Fibroblast of lung (primary cell): ENCODE measurements at places on chromosomes 2 and 18. TPM values are rescaled to one million over a fixed set of nuclear protein-coding genes. Genes with fewer than 3 reads are reported as not detected.

TMEM163 gene
- total RNA-seq: under 0.01 TPM in 1 of 2 replicates, not detected in the other

VSNL1 gene
- 1.2 and 1.3 TPM in 2 replicates for total RNA-seq

SDC1 gene
- total RNA-seq: 17.5 and 56.8 TPM in 2 replicates

LYPD6B gene
- total RNA-seq: not detected in 2 replicates

LYG1 gene
- 0.26 and 0.50 TPM in 2 replicates for total RNA-seq

RNF138 gene
- total RNA-seq: 20.5 and 24.6 TPM in 2 replicates

PKDCC gene
- 63.9 and 70.1 TPM in 2 replicates for total RNA-seq

GTF2A1L gene
- 3.3 and 3.5 TPM in 2 replicates for total RNA-seq

YPEL5 gene
- total RNA-seq: 97.1 and 159 TPM in 2 replicates

FRZB gene
- total RNA-seq: 2.0 and 5.6 TPM in 2 replicates

PRKD3 gene
- total RNA-seq: 51.4 and 67.7 TPM in 2 replicates

HJURP gene
- total RNA-seq: 0.26 and 5.8 TPM in 2 replicates

GEN1 gene
- total RNA-seq: 2.8 and 5.0 TPM in 2 replicates

FBLN7 gene
- 0.51 and 0.99 TPM in 2 replicates for total RNA-seq

ZAP70 gene
- not detected in 2 replicates for total RNA-seq

ADAM23 gene
- total RNA-seq: 2.3 and 3.1 TPM in 2 replicates
